ENCODE measurements at places on chromosomes 2 and 18.

DNA sequence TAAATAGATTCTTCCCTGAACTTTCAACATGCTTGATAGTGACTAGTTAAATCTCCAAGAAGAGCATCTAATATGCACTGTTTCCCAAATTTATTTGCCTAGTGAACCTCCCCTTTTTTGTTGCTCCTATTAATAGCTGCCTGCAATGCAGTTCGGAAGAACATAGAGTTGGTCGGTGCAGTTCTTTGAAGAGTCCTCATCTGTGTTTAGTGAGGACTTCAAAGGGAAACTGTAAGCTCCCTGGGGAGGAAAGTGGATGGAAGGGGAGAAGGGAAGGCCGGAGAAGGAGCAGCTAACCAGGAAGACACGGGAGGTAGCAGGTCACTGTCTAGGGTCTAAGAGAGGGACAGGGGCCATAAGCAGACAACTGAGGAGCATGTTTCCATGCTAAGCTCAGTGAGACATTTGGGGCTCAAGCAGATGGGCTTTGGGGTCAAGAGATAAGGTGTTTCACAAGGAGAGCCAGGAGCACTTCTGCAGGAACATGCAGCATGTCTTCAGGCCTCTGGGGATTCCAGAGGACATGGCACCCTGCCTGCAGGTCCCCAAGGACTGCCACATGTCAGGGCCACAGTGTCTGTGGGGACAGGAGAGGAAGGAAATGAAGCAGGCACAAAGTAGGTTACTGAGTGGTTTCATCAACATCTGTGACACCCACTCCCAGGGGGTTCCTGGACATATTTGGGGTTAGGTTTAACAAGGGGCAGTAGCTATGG lies 48.7 kb upstream of the ANXA4 start:
- DNase-seq: no peak

- DNase-seq: no peak
Measured at GRCh38 chr2:81513328-81513727, 1208.8 kb upstream of the LRRTM1 start.

DNA sequence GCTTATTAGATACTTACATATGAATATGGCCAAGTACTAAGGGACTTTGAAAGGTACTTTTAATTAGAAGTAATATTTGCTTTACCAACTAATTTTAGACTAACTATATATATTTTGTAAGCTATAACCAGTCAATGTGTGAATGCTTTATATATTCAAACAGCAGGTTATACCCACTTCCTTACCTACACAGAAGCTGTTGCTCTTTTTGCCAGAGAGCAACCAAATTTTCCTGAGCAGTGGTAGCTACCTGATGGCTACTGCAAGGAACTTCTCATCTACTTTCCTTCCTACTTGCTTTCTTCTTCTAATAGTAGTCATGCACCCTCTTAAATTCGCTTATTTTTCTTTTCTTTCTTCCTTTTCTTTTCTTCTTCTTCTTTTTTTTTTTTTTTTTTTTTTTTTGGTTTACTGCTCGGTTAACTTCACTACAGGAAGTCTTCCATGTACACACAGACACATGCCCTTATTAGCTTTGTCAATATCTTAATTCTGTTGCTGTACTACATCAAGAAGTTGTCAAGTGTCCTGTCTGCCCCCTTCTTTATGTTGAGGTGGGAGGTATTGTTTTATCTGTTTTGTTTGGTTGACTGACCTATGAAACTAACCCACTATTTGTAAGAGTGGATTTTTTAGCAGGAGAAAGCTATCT lies 95.0 kb downstream of the EPC2 start:
- no peak for DNase-seq

- no peak for DNase-seq
Measured at GRCh38 chr18:21805771-21806366, 65.3 kb downstream of the MIB1 start.

DNA sequence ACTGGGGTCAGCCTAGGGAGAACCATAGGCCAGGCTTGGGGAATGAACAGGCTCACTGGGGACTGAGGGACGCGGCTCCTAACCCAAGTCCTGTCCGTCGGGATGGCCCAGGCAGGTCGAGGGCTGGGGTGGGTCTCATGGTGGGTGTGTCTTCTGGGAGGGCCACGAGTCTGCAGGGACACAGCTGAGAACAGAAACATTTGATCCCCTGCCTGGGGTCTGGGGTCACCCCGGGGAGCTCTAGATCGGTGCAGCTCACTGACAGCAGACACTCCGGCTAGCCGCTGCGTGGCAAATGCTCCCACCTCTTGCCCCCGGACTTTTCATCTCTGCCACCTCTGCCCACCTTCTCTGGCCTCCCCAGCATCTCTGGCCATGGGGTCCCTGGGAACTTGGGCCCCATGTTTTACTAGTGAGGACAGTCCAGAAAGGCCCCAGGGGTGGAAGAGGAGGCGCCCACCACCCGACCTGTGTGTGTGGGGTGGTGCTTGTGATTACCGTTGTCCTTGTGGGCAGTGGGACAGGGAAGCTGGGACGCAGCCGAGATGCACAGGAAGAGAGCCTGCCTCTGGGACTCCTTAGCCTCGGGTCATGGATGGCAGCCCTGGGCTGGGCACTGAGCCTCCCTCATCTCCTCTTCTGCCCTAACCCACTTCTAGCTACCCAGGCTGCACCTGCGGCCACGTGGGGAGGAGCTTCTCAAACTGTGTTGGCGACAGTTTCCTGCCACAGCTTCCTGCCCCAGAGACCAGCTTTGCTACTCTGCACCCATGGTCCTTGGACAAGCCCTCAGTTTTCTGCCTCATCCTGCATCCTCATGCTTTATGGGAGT lies 4.9 kb downstream of the ZAP70 start:
- DNase-seq: no peak

GRCh38 chr2:37489041-37489456 lies 144.6 kb downstream of the QPCT start:
- DNase-seq: no peak

DNA sequence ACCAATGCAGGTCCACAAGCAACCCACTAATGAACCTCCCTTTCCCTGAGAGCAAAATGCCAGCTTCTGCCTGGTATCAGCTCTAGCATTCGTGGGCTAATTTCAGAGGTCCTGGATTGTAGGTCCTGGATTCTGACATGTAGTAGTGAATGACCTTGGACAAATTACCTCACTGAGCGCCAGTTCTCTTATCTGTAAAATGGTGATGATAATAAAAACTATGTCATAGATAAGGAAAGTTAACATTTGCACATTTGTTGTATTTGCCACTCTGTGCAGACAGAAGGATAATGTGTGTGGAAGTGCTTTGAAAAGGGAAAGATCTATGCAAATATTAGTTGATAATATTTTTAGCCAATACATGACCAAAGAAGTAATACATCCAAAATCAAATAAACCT lies 4.1 kb upstream of the TET3 start:
- DNase-seq: no peak

DNA sequence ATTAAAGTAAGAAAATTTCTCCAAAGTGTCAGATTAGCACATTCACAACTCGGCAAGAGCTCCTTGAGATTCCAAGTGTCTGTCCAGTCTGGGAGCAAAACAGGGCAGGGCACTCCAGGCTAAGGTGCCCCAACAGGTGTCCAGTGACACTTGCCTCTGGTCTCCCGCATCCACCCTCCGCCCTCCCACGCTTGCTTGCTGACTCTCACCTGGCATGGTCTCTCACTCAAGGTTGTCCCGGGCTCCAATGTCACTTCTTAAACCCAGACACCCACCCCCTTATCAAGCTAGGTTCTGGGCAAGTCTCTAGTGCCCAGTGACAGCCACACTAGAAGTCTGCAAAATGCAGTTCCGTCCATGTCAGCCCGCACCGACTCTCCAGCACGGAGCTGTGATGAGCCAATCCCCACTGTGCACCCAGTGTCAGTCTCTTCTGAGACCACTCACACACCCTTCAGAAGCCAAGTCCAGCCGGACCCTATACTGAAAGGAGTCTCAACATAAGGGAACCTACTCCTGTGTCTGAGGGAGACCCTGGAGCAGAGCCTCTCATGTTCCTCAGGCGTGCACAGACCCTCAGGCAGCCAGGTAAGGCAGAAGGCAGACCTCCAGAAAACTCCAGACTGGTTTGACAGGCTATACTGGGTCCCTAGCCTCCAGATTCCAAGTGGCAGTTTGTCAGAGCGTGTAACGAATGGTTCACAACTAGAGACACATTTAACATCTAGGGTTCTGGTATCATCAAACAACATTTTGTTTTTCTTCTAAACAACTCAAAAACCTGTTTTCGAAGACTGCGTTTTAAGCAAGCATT lies 45.6 kb downstream of the HDLBP start:
- no peak for DNase-seq

- no peak for DNase-seq
Measured at GRCh38 chr18:3903337-3903736, 453.4 kb downstream of the TGIF1 start.

DNA sequence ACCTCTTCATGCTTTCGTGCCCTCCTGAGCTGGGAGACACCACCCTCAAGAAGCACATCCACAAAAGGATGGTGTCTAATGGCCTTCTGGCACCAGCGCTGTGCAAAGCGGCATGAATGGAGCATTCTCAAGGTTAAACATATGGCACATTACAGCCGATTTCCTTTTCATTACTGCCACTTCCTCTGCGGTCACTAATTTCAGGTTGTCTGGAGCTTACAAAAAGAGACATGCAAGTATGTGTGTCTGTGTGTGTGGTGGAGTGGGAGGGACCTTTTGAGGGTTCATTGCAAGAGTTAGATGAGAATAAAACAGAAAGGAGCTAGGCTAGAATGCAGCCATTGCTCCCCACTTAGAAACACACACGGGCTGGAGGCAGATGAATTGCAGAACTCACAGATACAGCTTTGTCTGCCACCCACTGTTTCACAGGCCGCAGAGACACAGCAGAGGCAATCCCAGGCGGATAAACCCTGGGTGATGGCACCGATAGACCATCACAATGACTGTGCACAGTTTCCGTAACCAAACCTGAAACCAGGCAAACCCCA lies 76.0 kb downstream of the TGIF1 start:
- no peak for DNase-seq

- no peak for DNase-seq
Measured at GRCh38 chr2:216426166-216426777, 14.0 kb downstream of the SMARCAL1 start.

DNA sequence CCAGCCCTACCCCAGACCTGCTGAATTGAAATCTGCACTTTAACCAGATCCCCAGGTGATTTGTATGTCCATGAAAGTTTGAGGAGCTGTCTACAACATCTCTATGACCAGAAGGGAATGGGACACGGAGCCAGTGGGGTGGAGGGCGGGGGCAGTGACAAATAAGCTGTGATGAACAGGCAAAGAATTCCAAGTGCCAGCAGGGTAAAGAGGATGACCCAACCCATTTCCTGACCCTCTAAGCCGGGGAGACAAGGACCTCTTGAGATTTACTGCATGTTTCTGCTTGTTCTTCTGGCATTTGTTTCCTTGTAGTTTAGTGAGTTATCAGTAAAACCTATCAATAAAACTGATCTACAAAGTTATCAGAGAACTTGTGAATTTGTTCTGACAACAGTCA lies 8.7 kb downstream of the TET3 start:
- no peak for DNase-seq

- DNase-seq: no peak
Measured at GRCh38 chr18:35122586-35123224, 81.5 kb downstream of the MAPRE2 start.

DNA sequence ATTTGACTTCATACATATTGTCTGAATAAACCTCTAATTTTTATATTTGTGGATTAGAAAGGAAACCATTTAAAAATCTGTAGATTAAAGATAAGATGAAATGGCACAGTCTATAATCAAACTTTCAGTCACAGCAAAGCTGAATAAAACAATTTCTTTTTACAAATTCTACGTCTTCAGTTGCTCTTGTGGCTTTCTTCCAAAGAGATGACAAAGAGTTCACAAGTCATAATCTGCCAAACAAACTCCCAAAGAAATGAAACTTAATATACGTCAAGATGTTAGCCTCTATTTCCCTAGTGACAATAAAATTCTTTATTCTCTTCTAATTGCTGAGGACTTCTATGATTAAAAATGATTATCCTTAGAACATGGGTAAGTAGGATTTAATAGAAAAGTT lies 66.3 kb downstream of the FIGN start:
- no peak for DNase-seq
